Uterus (tissue), 4 donors: ENCODE measurements at places on chromosomes 1 and 21.

DNA sequence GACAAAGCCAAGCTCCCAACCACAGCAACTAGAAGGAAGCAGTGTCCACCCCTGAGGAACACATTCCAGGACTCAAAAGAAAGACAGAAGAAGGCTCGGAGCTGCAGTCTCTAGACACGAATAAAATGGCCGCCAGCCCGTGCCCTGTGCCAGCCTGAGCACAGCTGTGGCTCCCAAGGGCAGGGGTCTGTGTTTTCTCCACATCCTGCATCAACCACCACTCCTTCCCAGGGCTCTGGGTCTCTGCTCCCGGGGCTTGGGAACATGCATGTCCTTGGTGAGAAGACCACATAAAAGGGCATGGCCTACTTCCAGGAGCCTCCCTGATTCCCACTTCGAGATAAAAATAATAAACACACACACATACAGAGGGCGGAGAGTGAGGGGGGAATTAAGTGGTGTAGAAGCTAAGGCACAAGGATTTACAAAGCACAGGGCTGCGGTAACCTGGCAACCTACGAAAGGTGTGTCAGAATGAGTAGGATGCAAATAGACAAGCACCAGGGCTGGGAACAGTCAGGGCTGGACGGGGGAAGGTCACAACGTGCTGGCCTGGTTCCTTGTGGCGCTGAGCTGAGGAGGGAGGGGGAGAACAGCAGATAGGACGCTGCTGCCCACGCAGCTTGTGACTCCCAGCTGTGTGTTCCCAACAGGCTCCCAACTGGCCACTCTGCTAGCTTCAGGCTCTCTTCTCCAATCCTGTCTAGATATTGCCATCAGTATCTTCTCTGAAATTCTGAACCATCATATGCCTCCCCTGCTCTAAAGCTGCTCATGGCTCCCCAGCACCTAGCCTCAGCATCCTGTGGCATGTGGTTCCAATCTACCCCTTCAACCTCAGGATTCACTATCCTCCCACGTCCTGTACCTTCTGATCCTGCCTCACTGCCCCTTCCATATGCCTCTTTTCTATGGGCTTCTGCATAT lies 72.5 kb downstream of the CD34 start:
- H3K4me3 ChIP-seq, result no peak overlapping the region
- H3K36me3 ChIP-seq, result no peaks in the 10 kb centered on the region
- H3K4me1 ChIP-seq, result peaks cover 5% of the 10 kb centered on the region
- H3K27me3 ChIP-seq, result no peaks in the 10 kb centered on the region
- peak; percentile 81 for DNase-seq
- peak overlapping the region; percentile 70 for H3K27ac ChIP-seq

GRCh38 chr1:214330222-214330621 lies 49.3 kb downstream of the SMYD2 start:
- H3K27ac ChIP-seq, result no peak overlapping the region
- H3K4me3 ChIP-seq, result no peak overlapping the region
- H3K27me3 ChIP-seq, result no peaks in the 10 kb centered on the region
- H3K36me3 ChIP-seq, result no peaks in the 10 kb centered on the region

GRCh38 chr1:24640288-24640687 lies 2.8 kb upstream of the SRRM1 start:
- H3K36me3 ChIP-seq, result no peaks in the 10 kb centered on the region
- no peaks in the 10 kb centered on the region for H3K4me1 ChIP-seq
- no peak overlapping the region for H3K27ac ChIP-seq
- H3K4me3 ChIP-seq, result no peak overlapping the region
- no peaks in the 10 kb centered on the region for H3K27me3 ChIP-seq

GRCh38 chr1:114428083-114428754 lies 82.8 kb downstream of the TRIM33 start:
- H3K27me3 ChIP-seq, result no peaks in the 10 kb centered on the region
- H3K4me1 ChIP-seq, result no peaks in the 10 kb centered on the region
- no peak overlapping the region for H3K27ac ChIP-seq
- H3K4me3 ChIP-seq, result no peak overlapping the region
- DNase-seq, result no peak

- H3K4me1 ChIP-seq, result no peaks in the 10 kb centered on the region
- H3K27me3 ChIP-seq, result peaks cover 2% of the 10 kb centered on the region
- no peak overlapping the region for H3K27ac ChIP-seq
- H3K36me3 ChIP-seq, result no peaks in the 10 kb centered on the region
- no peak for DNase-seq
These were observed 383.8 kb downstream of the LMO4 start for GRCh38 chr1:87712261-87713010.

GRCh38 chr1:245742896-245743295 lies 588.1 kb downstream of the KIF26B start:
- H3K4me1 ChIP-seq, result no peaks in the 10 kb centered on the region
- no peaks in the 10 kb centered on the region for H3K27me3 ChIP-seq
- no peak overlapping the region for H3K4me3 ChIP-seq
- no peak overlapping the region for H3K27ac ChIP-seq
- no peaks in the 10 kb centered on the region for H3K36me3 ChIP-seq

DNA sequence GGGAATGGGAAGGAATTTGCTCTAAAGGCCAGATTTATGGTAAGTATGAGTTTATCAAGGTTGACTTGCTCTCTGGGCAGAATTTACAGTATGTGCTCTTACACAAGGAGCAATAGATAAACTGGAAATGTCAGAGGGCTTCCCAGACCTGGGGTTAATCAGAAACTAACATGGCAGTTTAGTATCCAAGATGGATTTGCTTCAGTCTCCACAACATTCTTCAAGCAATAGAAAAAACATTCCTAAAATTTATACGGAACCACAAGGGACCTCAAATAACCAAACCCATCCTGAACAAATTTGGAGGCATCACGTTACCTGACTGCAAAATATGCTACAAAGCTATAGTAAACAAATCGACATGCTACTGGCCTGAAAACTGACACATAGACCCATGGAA lies 606.7 kb upstream of the CHRM3 start:
- no peaks in the 10 kb centered on the region for H3K36me3 ChIP-seq
- no peak overlapping the region for H3K27ac ChIP-seq
- H3K4me3 ChIP-seq, result no peak overlapping the region
- no peaks in the 10 kb centered on the region for H3K4me1 ChIP-seq
- no peaks in the 10 kb centered on the region for H3K27me3 ChIP-seq
- no peak for DNase-seq

DNA sequence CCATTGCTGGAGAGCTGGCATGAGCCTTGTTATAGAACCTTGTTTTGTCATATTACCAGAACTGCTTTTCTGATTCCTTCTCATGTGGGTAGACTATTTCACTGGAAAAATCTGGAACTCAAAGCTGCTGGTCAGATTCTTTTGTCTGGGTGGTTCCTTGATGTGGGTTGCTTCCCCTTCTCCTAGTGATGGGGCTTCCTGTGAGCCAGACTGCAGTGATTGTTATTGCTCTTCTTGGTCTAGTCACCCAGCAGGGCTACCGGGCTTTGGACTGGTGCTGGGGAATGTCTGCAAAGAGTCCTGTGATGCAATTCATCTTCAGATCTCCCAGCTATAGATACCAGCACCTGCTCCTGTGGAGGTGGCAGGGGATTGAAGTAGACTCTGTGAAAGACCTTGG lies 59.4 kb downstream of the GPR137B start:
- no peaks in the 10 kb centered on the region for H3K27me3 ChIP-seq
- H3K4me3 ChIP-seq, result no peak overlapping the region
- DNase-seq, result no peak
- no peaks in the 10 kb centered on the region for H3K36me3 ChIP-seq
